ENCODE measurements at places on chromosomes 2 and 18.

DNA sequence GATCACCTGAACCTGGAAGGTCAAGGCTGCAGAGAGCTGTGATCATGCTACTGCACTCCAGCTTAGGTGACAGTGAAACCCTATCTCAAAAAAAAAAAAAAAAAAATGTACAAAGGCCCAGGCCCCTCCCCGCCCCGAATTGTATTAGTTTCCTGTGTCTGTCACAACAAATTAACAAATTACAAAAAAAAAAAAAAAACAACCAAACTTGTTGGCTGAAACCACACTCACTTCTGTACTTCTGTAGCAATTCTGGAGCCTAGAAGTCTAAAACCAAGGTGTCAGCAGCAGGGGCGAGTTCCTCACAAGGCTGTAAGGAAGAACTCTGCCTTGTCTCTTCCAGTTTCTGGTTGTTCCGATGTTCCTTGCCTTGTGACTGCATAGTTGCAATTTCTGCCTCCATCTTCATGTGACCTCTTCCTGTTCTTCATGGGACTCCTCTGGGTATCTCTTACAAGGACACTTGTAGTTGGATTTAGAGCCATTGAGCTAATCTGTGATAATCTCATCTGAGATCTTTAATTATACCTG, 100.8 kb upstream of the ZSWIM2 start:
- DNase-seq, result peak; percentile 62

DNA sequence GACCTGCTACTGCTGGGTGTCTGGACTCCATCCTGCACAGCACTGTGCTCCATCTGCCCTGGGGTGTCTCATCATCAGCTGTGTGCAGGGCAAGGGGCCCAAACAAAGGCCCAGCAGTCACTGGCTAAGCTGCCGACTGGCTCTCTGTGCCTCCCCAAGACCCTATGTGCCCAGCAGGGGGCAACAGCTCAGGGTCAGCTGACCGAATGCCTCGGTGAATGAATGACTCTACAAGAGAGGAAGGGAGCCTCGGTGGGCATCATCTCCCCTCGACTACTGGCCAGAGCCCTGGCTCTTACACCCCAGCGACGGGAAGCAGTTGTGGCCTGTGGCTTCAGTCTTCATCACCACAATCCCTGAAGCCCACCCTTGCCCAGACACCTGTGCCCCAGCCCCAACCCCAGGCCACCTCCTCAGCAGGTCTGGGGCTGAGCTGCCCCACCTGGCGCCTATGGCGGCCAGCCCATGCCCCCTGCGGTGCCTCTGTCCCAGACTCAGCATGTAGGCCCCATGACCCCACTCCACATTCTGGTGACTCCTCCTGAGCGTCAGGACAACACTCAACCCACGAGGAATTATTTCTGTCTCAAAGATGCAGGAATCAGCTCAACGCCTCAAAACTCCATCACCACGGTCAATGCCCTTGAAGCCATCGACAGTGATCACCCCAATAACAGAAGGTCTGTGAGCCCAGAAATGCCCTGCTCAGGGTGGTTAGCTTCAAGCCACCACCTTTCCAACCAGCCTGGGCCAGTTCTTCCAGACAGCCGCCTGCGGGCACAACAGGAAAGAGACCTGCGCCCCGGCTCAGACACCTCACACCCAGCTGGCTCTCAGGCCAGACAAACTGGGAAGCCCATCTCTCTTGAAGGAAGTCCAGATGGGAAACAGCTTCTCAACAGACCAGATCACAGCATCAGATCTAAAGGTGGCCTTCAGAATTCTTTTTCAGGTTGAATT, 1.6 kb upstream of the GPR17 start:
- no peak for DNase-seq

DNA sequence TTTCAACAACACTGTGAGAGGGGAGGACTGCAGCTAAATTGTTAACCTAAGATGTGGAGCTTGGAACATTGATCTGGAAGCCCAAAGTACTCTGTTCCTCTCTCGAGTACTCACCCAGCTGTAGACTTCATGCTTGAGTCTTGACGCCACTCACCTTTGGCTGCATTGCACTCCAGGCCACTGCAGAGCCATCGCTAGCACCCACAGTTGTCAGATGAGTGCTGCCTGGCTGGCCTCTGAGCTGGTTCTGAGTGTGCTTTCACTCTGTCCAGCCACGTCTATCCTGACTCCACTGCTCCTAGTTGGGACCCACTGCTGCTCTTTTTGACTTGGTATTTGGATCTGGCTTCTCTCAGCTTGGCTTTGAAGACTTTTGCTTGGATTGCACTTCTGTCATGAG, 552.1 kb downstream of the DCDC2C start:
- DNase-seq, result no peak

DNA sequence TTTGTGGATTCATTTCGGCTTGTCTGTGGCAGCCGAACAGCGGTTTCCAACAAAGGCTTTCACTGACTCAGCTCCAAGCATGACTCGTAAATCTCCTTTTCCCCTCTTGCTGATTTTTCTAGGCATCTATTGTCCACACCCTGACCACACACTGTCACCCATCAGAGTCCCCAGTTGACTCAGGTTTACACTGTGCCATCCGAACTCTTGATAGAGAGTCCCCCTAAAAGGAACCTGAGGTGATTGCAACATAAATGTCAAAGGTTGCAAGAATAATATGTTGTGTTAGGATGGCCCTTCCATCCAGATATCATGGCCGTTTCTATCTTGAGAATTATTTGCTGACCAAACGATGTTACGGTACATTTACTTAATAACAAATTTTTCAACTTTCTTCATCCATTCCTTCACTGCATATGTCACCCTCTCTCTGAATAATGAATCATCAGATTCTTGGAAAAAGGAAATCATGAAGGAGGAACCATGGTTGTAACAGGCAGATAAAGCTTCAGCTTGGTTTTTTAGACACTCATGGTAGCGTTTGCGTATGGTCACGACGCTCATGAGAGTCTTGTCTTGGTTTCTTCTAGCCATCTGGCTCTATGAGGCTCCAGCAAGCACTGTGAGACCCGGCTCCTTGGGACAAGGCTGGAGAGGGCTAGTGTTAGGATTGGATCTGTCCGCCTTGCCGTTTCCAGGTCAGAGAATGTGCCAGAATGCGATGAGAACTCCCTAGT, 72.1 kb downstream of the NPAS2 start:
- no peak for DNase-seq

- DNase-seq, result no peak
Observed at GRCh38 chr2:226622484-226622883, 177.1 kb downstream of the IRS1 start.

GRCh38 chr18:74652392-74652988, 54.8 kb downstream of the ZNF407 start:
- DNase-seq, result no peak

DNA sequence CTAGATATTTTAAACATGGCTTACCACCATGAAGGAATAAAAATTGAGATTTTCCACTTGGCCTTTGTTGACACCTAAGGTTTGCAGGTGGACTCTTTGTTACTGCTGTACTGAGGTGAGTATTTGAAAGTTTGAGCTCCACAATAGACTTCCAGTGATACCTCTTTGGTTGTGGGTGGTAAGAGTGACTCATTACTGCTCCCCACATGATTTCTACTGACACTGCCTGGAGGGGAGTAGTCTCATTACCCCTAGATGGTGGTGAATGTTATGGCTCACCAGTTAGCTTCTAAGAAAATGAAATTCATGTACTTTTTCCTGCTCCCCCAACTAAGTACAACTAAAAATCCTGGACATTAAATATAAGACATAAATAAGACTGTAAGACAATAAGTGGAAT, 1183.1 kb upstream of the TMEFF2 start:
- no peak for DNase-seq

DNA sequence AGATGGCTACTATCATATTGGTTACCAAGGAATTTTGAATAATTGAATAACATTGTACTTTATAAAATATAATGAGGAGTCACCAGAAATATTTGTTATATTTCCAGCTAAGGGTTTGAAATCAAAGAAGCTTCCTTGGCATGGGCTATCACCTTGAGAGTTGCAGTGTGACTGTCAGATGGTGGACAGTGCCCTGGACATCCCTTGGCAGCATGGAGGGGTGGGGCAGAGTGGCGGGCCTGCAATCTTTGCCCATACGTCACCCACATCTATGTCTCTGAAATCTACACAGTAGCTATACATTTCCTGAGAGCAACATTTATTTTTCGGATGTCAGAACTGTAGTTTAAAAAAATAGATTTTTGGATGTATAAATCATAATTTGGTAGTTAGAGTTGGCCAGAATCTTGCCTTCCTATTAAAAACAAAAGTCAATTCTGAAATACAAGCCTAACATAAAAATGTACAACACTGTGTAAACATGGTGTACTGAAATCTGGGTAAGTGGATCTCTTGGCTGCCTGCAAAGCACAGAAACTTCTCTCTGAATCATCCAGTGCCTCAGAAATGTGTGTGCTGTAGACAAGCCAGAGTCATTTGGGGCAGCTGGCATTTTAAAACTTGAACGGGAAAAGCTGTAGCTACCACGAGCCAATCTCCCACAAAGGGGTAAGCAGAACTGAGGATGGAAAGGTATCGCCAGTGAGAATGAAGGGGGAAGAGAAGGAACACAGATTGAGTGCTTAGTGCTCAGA, 124.2 kb upstream of the ARHGAP28 start:
- no peak for DNase-seq

DNA sequence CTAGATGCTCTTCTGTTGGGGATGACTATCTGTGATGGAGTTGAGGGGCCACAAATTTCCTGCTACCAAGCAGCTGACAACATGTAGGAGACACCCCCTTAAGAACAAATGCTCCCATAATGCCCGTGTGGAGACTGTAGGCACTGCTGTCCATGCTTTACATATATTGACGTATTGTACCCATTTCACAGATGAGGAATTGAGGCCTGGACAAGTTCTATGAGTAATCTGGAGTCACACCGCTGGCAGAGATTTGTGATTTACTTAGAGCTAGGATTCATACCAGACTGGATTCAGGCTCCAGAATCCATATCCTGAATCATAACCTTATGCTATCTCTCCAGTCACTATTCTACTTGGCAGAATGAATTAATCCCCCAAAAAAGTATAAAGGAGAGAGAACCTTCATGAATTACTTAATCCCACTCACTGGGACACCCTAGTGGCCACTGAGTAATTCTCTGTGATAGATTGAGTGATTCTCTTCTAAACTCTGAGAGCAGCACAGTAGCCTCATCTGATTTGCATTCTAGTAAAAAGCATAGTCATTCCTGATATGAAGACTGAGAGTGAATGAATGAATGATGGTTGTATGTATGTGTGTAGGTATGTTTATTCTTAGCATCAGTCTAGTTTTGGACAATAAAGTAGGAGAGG, 460.7 kb upstream of the MEIS1 start:
- no peak for DNase-seq

- DNase-seq, result no peak
Observed at GRCh38 chr2:97936881-97937280, 58.9 kb downstream of the TMEM131 start.

DNA sequence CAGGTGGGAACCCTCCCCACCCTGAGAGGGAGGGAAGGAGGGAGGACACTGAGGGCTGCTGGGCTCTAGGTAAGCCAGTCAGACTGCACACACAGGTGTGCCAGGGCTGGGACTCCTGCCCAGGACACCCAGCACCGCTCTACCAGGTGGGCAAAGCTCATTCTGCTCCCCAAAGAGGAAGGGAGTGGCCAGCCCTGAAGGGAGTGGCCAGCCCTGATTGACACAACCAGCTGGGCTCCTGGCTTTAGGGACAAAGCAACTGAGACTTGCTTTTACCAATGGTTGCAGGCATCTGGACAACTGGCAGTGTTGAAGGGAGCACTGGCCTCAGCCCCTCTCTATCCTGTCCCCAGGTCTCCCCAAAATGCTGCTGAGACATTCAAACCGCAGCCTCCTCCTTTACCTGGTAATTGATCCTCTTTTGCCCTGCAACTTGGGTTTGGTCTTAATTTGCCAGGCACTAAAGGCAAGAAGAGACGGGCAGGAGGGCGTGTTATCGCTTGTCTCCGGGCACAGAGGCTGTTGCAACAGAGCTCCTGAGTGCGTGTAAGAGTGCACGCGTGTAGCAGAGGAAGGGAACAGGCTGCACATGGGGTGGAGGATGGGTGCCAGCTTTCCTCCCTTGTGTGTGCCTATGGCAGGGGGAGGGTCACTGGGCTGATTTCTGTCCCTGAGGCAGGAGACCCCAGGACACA, 14.5 kb upstream of the FOSL2 start:
- DNase-seq, result no peak

Data from aorta (tissue), 5 donors.